ENCODE measurements at places on chromosomes 2 and 18.

GRCh38 chr2:237547841-237548416 is 18.4 kb upstream of the PRLH start:
- no peak for DNase-seq

DNA sequence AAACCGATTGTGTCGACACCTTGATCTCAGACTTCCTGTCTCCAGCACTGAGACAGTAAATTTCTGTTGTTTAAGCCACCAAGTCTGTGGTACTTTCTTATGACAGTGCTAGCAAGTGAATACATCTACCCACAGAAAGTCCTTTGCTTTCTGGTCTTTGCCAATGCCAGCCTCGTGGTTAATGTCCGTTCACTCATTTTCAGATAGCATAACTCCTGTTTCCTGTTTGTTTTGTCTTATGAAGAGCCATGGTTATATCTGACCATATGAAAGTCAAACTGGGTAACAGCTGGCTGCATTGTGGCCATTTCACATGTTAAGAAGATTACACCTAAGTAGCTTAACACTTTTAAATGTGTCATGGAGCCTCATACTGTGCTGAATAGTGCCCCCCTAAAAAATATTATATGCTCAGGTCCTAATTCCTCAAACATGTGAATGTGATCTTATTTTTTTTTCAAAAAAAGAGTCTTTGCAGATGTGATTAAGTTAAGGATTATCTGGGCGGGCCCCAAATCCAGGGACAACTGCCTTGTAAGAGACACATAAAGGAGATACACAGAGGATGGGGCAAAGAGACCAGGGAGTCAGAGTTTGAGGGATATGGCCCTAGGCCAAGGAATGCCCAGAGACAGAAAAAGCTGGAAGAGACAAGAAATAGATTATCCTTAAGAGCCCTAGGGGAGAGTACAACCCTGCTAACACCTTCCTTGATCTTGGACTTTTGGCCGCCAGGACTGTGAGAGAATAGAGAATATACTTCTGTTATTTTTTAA is 118.0 kb downstream of the KCNE4 start:
- no peak for DNase-seq

DNA sequence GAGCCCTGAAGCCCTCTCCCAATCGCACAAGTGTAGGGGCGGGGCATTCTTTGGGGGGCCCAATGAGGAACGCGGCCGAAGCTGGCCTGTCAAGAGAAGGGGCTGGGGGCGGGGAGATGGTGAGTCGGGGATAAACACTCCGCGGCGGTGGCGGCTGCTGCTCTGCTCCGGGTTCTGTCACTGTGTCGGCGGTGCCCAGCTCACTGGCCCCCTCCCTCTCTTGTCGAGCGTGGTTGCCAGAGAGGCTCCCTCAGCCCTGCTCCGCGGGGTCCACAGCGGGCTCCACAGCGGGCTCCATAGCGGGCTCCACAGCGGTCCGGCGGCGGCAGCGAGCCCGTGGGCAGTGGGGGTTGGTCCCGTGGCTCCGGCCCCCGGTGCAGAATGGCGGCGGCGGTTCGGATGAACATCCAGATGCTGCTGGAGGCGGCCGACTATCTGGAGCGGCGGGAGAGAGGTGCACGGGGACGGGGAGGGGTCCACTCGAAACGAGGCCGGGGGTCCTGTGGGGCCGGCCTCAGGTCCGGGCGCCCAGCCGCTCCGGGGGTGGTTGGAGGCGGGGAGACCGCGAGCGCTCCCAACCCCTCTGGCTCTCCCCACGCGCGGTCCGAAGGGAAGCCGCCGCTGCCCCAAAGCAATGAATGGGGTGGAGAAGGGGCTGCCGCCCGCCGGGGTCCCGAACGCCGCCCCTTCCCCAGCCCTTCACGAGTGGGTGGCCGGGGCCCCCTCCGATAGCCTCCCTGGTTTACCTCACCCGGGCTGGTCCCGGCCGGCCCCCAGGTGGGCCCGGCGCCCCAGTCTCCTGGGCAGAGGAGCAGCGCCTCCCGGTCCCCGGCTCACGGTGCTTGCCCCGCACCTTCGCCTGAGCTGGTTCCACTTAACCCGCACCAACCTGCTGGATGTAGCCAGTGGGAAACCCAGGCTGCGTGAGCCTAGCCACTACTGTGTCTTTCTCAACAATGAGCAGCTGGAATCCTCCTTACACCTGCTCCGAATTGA is at the start of gene MXD1:
MXD1 (plus strand) TSS at position 160 of the 996 bp plus-strand sequence; CDS start at position 382, 222 bp downstream.
- no peak for DNase-seq

GRCh38 chr2:85748985-85749875 is 4.6 kb upstream of the ATOH8 start:
- no peak for DNase-seq

DNA sequence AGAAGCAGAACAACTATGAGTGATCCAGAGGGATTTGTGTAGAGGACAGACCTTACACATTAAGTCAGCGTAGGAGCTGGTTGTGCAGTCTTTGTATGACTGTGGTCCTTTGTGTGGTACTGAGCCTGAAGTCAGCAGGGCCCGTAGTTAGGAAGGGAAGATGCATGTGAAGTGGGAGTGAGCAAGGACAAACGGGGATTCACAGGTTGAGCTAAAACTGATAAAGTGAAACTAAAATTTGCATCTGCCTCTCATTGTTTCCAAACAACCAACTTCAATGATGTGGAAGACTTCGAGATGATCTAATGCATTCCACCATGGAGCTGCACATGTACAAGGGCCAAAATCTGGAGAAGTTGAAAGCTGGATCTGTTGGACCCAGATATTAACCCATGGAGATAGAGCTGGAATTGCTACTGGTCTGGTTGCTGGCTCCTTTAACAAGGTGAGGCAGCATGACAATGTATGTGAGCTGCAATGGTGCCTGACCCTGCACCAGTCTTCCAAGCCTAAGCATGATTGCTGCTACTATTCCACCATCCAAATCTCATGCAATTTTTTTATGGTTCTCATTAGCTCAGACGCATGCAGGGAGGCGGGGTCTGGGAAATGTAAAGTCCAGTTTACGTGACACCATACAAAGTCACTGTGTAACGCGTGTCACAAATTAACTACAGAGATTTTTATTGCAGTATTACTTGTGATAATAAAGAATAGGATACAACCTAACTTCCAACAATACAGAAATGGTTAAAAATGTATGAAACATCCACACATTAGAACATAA is 12.1 kb upstream of the CYBRD1 start:
- DNase-seq: no peak

DNA sequence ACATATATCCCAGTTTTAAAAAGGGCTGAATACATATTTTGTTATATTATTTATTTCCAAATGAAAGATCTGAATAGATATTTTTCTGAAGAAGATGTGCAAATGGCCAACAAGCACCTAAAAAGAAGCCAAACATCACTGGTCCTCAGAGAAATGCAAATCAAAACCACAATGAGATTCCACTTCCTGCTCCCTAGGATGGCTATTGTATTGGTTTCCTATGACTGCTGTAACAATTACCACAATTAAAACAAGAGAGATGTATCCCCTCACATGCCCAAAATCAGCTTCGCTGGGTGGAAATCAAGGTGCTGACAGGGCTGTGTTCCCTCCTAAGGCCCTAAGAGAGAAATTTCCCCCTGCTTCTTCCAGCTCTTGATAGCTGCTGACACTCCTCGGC is 23.2 kb downstream of the ABCB11 start:
- no peak for DNase-seq

- no peak for DNase-seq
These were observed 14.6 kb upstream of the DYNC2LI1 start for GRCh38 chr2:43759195-43759594.

- no peak for DNase-seq
These were observed 12.2 kb downstream of the DOK1 start for GRCh38 chr2:74566754-74567085.
